ENCODE measurements at places on chromosomes 7 and 10. TPM values are rescaled to one million over a fixed set of nuclear protein-coding genes. Genes with fewer than 3 reads are reported as not detected.

- no peak for DNase-seq
Measured at GRCh38 chr10:69243817-69244216, 23.7 kb downstream of the HKDC1 start.

- peak; percentile 14 for DNase-seq
Measured at GRCh38 chr7:97075928-97076327, 41.6 kb upstream of the SDHAF3 start.

CYP2C18 gene
- total RNA-seq = 0.97 TPM

DNA sequence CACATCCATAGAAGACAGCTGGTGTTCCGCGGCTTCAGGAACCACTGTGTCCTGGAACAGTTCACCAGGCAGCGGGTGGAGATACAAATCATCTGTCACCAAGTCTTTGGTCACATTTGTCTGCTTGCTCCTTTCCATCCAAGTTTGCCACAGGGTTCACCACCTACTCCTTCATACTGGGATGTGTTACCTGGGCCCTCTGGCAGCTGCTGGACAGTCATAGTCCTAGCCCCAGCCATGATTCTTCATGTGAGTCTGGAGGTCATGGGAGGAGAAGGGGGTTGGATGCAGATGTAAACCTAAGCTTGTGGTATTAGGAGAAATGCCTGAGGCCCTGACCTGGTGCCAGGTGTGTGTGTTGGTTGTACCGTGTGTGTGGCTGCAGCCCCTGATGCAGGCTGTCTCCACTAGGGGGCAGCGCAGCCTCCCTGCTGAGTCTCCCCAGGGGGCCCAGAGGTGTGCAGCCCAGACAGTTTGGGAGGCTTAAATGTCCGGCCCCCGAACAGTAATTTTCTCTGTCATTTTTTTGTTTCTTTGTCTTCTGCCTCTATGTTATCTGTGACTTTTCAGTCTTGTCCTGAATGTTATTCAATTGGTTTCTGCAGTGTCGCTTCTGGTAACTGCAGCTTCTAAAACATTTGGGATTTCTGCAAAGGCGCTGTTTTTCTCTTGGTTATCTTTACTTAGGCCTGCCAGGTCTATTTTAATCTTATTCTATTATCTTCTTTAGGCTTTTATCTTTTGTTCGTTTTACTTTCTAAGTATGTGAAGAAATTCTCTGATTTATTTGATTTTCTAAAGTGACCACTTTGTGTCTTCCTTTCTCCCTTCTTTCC is 14.8 kb downstream of the NPS start:
- peak; percentile 41 for DNase-seq

PON1 gene
- total RNA-seq = 1.5 TPM

FAM204A gene
- 28.8 TPM for total RNA-seq

FMC1 gene
- 4.8 TPM for total RNA-seq

DNA sequence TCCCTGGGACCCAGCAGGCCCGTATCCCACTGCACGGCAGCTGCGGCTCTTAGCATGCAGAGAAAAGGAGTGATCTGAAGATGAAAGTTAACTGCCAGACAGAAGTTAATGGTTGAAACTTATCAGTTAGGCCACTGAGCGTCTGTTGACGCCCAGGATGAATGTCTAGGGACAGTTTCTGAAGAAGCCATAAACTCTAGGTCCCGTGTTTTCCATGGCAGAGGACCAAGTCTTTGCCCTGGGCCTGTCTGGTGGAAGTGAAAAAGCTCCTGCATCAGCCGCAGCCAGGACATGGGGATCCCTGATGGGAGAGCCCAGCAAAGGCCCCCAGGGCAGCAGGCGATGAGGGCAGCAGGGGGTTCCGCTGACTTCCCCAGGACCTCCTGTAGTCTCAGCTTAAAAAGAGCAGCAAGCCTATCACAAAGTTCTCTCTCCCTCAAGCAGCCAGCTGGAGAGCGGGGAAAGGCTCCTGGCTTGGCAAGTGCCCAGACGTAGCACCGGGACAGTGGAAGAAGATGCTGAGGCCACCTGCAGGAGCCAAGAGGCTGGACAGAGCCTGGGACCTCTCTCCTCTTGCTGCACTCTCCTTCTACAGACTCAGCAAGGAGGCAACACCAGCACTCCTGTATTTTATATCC is 79.6 kb downstream of the TNS3 start:
- DNase-seq = no peak

GRCh38 chr10:79985481-79986072 is 36.7 kb upstream of the SFTPD start:
- DNase-seq = no peak

TEX36 gene
- not detected for total RNA-seq

DNA sequence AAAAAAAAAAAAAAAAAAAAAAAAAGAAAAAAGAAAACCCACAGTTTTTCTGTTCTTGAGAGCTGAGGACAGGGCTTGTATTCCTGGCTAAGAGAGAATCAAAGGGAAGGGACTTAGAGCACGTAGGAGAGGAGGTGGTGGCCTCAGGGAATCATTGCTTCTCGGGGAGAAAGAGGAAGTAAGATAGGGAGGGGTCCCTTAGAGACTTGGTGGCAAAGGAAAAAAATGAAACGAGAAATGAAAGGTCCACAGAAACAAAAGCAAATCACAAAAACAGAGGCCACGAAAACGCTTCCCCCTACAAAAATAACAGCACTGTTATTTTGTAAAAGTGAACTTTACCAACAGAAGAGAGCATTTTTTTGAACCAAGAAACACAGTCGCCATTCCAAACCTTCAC is 323.1 kb upstream of the GALNT17 start:
- DNase-seq = no peak

DNA sequence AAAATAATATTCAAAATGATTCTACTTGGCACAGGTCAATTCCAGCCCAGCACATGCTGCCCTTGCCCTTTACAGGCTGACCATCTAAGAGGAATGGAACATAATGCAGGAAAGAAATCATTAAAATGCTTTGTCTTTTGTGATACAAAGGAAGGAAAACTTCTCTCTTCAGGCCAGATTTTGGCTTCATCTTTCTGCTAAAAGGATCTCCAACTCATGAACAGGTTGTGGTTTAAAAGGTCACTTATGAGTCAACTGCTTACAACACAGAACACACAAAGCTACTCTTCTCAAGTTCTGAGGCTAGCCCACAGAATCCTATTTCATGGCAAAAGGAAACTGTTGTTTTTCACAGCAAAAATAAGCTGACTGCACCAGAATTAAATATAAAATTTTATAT is 197.1 kb downstream of the DOCK4 start:
- no peak for DNase-seq

FOXP2 gene
- total RNA-seq = 0.24 TPM

DNA sequence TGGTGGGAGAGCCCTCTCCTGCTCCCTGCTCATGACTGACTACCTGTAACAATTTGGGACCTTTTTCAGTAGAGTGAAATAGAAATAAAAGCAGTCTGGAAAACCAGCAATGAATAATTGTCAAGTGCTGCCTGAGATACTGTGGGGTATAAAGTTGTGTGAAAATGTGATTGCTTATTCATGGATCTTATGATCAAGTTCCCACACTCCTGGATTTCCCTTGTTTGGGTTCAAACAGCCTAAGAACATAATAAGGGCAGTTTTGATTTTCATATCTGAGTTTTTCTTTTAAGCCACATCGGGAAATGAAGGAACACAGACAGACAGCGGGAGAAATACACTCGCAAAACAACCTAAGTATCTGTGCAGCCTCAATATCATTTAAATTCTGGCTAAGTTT is 52.9 kb downstream of the CALD1 start:
- no peak for DNase-seq

SAMD8 gene
- 26.4 TPM for total RNA-seq

MMD2 gene
- 0.38 TPM for total RNA-seq

DNA sequence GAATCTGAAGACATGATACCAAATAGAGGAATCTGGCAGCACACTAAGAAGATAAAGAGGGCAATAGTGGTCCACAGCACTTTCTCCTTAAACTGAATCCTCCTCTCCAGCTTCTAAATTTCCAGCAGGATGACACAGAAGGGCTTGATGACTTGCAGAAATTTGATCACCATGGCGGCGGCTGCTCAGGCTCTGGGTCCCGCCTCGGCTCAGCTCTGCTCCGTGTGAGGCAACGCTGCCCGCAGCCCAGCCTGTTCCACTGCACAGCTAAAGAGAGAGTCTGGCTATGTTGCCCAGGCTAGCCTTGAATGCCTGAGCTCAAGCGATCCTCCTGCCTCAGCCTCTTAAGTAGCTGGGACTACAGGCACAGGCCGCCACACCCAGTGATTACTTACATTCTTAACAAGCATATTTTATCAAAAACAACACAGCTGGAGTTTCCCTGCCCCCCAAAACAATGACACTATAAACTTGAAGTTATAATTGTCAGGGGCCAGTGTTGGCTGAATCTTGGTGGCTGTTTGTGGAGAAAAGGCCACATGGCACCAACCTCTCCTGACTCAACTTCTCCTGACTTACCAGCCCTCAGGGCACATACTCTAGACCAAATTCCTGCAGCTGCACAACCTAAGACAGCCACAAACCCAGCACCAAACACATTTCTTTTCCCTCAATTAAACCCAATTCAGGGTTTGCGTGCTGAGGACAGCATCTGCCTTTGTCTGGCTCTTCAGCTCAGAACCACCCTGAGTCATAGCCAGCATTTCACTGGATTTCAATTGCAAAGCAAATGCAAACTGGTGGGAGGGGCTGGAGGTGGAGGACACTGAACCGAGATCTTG is 11.6 kb upstream of the TNPO3 start:
- peak; percentile 79 for DNase-seq

Data from GM23338 (cell line).